ENCODE measurements at places on chromosomes 2 and 18. TPM values are rescaled to one million over a fixed set of nuclear protein-coding genes. Genes with fewer than 3 reads are reported as not detected.

Gene KIF5C
- polyA plus RNA-seq = 5.5 TPM

Gene GKN2
- polyA plus RNA-seq = not detected

Gene C2orf80
- polyA plus RNA-seq = 0.25 TPM

Gene SNED1
- polyA plus RNA-seq = 8.2 TPM

Gene TFPI
- polyA plus RNA-seq = 39.0 TPM

Gene RAB6C
- polyA plus RNA-seq = 0.75 TPM

Gene STK17B
- 13.3 TPM for polyA plus RNA-seq

Gene MCM6
- 73.0 TPM for polyA plus RNA-seq

DNA sequence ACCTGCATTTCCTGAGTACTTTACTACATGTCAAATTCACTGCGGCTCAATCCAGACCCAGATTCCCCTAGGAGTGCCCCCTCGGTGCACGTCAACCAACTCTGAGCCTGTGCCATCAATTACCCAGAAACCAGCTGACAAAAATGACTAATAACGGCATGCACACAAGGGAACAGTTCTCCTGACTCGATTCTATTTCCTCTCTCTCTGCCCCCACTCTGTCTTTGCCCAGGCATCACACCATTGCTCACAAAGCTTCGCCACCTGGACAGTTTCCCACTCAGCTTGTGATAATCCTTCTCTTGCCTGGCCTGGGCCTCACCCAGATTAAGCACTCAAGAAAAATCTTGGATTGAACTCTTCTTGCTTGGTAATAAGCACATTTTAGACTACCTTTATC is 115.3 kb upstream of the NDUFV2 start:
- no peak for DNase-seq

DNA sequence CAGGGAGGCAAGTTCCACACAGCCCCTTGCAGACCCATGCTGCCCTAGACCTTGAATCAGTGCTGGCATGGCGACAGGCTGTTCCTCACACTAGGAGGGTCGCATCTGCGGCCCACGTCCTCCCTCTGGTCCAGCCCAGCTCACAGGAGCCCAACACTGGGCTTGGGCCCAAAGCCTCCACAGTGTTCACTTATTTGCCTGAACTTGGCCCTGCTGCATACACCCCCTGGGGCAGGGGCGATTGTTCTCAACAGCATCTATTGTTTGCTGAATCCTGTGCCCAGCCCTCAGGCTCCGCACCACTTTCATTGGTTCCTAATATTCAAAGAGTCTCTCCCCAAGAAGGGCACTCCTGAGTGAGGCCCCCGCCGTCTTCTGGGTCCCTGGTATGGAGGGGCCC is 90.7 kb downstream of the ZBTB7C start:
- DNase-seq = no peak

- DNase-seq = no peak
Observed at GRCh38 chr2:150234787-150235446, 252.6 kb downstream of the RND3 start.

GRCh38 chr2:232592772-232593395 is 40.5 kb upstream of the EFHD1 start:
- no peak for DNase-seq

DNA sequence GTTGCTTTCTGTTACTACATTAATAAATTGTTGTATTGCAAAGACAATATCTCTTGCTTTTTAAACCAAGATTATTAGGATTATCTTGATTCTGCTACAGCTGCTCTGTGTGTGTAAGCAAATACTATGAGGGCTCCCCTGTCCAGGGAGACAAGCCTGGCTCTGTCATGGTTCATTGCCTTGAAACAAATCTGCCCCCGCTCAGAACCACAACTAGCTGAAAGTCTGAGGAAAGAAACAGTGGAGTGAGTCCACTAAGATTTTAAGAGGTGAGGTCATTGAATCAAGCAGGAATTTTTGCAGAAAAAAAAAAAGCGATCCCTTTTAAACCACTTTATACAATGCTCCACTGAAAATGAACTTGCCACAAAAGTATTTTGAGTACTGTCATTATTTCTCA is 30.8 kb upstream of the LRRTM4 start:
- peak; percentile 81 for DNase-seq

DNA sequence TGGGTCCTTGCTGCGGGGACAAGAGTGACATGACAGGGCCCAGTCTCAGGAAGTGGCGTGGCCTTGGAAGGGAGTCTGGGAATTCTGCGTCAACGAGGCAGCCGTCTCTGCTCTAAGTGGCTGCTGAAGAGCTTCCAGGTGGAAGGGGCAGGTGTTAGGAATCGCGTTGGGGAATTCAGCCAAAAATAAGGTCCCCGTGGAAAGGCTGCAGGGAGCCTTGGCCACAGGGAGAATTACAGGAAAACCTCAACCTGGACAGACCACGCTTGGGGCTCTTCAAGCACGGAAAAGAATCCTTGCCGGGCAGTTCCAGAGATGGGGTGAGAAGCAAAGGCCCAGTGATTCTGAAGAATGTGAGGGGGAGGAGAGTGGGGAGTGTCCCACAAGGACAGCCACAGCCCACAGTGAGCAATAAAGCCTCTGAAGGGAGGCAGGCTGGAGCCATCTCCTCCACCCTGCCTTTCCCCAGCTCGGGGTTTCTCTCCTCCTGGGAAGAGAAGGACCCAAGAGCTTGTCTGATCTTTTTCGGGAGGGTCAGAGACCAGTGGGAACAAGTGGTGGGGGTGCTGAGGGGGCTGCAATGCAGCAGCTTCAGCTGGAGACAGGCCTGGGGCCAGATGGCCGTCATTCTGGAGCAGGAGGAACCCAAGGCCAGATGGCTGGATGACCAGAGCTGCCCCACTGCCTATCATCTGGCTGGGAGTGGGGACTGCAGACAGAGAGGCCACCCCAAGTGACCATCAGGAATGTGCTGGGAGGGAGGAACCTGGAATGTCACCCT is 106.4 kb upstream of the SMAD2 start:
- DNase-seq = peak; percentile 78

GRCh38 chr18:32138332-32138982 is 46.8 kb downstream of the RNF138 start:
- no peak for DNase-seq

DNA sequence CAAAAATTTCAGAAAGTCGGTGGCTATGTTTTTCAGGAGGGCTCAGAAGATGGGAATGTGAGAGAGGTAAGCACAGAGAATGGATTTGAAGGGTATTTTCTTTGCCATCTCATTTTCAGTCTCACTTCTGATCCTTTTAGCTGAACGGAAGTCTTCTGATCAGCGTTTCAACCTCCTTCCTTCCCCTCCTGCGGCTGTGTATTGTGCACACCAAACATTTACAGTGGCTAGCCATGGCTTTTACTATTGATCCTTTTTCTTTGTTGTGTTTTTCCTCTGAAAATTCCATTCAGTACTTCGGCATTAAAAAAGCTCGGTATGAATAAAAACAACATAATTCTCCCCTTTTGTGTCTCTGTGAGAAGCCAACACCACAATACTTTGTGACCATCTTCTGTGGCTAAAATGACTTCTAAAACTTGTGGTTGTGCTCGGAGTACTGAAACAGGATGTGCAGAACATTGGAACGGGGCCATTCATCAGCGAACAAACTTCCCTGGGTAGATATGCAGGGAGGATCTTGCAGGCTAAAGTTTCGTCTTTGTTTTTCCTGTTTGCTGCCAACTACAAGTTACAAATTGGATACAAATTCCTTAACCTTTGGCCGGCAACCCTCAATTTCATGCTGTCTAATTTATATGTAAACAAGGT is 260.8 kb upstream of the FAM98A start:
- DNase-seq = peak; percentile 5

GRCh38 chr2:15050483-15050882 is 418.0 kb downstream of the LRATD1 start:
- no peak for DNase-seq

- no peak for DNase-seq
Observed at GRCh38 chr2:46229134-46230063, 67.8 kb upstream of the EPAS1 start.

GRCh38 chr2:41320491-41320890 is 727.3 kb upstream of the PKDCC start:
- DNase-seq = no peak

GRCh38 chr2:71504611-71505010 is 51.2 kb downstream of the DYSF start:
- DNase-seq = no peak

DNA sequence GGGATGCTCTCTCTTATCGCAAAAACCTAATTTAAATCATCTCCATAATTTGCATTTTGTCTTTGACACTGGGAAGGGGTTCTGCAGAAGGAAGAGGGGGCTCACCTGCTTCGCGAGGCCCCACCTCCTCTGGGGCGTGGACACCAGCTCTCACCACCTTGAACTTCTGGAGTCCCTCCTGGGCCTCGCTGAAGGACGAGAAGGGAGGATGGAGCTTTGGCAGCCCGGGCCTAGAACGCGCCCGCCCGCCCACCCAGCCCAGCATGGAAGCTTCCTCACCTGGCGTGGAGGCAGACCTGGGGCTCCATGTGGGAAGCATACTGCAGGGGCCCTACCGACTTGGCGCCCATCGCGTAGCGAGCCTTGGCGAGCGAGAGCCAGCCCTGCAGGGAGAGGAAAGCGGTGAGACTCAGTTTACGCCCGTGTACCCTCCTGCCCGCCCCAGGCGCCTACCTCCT is 1.1 kb upstream of the IMP4 start:
- DNase-seq = no peak

DNA sequence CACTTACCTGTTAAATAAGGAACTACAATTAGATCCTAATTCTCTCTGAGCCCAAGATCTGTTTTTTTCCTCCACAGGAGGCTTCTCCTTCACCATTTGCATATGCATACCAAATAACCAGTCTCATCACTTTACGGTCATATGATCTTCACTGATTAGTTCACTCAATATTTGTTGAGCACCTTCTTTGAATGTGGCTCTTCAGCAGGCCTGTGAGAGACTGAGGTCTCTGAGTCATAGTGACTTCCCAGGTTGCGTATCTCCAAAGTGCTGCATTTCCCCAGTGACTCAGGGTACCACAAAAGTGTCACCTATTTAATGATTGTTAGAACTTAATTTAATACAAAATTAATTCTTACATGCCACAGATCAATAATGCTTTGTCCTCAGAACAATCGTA is 108.8 kb upstream of the TRIB2 start:
- DNase-seq = no peak

DNA sequence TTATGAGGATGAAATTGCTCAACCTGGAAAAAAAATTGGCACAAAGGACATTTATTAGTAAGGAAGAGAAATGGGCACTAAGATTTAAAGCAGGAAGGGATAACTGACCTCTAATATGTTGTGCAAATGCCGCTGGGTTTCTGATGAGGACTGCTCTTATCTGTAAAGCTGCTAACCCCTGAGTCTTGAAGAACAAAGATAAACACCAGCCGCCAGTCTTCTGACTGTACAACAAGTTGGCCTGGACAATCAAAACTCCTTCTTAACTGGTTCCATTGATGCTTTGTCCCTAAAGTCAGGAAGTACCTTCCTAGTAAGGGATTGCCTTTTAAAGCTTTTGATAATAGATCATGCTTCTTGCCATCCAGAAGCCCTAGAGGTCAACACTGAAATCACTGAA is 301.8 kb downstream of the TRIB2 start:
- DNase-seq = no peak

GRCh38 chr18:32310101-32310500 is 120.3 kb downstream of the MEP1B start:
- peak; percentile 72 for DNase-seq

DNA sequence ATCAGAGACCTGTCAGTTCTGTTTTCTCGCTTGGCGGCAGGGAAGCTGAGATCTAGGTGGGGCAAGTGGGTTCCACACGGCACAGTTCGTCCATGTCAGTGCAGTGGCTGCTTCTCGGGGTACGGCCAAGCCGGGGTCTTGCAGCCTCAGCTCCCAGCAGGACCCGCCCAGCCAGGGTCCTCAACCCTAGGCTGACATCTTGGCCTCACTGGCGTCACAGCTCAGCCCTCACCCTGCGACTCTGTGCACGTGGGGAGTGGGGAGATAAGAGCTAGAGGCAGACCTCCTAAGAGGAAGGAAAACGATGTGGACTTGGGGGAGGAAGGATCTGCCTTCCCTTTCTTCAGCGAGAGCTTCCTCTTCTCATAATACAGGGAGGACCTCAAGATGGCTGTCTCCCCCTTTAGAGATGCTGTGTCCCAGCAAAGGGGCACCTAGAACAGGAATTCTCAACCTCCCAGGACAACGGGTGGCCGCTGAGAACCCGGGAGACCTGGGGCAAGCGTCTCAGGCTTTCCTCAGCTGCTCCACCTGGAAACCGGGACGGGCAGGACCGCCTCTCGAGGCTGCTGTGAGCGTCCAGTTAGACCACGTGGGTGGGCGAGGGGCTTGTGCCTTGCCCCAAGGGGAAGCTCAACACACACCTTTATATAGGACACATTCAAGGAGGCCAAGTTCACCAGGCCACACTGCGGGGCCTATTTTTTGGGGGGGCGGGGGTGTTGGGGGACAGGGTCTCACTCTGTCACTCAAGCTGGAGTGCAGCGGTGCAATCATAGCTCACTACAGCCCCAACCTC is 23.5 kb upstream of the KLF11 start:
- no peak for DNase-seq

DNA sequence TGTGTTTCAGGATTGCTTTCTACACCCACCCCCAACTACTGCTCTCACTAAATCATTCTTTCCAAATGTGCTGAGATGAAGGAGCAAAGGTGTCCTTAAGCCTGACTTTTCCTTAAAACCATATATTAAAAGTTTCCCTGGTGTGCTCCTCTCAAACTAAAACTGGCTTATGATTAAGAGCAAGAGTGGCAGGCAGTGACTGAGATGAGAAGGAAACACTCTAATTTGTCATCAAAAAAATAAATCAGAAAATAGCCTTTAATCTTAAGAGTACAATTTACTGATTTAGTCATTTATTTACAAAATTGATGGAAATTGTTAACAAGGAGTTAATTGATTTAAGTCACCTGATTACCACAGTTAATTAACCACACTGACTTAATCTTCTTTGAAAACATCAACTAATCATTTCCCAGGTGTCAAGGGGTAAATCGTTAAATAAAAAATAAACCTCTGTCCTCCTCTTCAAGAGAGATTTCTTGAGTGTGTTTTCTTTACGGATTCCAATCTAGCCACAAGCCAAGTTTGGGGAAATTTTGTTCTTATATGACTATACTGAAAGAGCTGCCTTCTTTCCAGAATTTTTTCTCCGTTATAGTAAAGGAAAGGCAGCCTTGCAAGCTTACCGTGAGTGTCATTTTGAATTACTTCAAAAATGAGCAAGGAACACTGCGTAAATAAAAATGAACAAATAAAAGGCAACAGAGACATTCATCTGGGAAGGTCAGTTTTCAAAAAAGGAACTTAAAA is 17.4 kb downstream of the LRP2 start:
- no peak for DNase-seq

GRCh38 chr18:9688036-9688741 is 19.9 kb upstream of the RAB31 start:
- DNase-seq = no peak

- no peak for DNase-seq
Observed at GRCh38 chr2:133972786-133973185, 281.1 kb upstream of the MGAT5 start.
